ENCODE measurements at places on chromosomes 6 and 20.

GRCh38 chr6:31557443-31558317 lies 10.3 kb downstream of the NFKBIL1 start:
- no peak for DNase-seq

DNA sequence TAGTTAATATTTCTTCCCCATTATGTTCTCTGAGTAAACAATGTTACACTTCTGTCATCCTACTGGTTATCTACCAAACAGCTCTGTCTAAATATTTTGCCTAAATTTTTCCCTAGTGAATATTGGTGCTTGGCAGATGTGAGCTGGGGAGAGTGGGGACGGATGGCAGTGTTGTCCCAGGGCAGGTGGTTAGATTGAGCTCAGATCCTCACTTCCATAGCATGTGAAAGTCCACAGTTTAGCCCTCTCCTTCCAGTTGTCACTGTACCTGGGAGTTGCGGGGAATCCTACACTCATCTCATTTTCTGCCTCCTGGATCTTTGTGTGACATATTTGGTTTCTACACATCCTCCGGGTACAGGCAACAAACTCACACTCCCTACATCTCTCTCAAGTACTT lies 484.9 kb downstream of the EPM2A start:
- no peak for DNase-seq

GRCh38 chr20:62232194-62232593 lies 6.1 kb upstream of the OSBPL2 start:
- no peak for DNase-seq

- DNase-seq = no peak
Observed at GRCh38 chr20:42749556-42749955, 440.1 kb downstream of the PTPRT start.

DNA sequence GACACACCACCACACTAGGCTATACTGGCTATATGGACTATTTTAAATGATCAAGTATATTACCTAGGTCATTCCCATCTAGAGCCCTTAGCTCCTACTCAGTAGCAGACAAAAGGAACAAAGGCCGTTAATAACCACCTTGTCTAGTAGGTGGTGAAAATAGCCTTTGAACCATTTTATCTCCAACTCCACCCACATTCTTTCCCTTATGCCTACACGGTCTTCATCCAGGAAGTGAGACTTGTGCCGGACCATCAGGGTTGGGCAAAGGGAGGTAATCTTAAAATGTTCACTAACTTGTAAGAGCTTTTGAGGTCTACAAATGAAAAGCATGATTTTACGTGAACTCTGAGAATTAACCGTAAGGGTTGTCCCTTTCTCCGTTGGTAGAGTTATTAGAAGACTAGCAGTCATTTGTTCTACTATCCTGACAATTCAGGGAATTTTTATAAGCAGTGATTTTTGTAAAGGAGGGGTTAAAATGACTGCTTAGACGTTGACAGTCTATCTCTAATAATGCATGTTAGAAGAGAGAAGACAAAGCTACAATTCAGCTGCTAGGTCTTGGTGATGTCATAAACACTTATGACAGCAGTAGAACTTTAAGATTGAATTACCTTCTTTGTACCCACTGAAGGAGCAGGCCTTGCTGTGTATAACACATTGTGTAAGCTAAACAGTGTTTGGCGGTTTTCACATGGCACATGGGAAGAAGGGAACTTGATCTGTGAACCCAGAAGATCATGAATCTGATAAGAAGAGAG lies 371.8 kb upstream of the JAG1 start:
- no peak for DNase-seq

DNA sequence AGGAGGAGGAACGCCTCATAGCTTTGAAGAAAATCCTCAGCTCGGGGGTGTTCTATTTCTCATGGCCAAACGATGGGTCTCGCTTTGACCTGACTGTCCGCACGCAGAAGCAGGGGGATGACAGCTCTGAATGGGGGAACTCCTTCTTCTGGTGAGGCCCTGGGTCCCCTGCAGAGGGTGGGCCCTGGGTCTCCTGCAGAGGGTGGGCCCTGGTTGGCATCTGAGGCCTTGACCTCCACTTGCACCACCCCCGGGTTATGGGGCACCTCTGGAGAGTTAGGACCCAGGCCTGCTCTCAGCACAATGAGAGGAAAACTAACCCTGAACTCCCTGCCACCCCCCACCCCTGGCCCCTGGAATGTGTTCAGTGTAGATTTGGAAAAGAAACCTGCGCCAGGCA lies 47.2 kb downstream of the SYNJ2 start:
- DNase-seq = no peak

DNA sequence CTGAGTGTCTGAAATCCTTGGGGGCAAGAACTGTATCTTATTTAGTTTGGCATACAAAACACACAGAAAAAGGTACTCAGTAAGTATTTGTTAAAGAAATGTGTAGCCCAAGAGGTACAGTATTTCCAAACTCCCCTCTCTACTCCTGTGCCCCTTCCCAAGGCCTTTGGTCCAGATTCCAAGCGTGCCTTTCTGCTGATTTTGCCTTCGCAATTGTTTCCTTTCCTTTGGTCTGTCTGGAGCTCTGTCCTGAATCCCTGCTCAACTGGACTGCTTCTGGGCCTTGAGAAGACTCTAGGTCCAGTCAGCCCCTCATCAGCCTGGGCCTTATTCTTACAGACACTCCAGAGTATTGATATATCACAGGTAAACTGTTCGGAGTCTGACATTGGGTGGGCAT lies 122.2 kb upstream of the SYNCRIP start:
- no peak for DNase-seq

- DNase-seq = no peak
Observed at GRCh38 chr6:122845464-122845863, 56.4 kb downstream of the SMPDL3A start.

- peak; percentile 22 for DNase-seq
Observed at GRCh38 chr6:20415712-20416454, 14.2 kb downstream of the E2F3 start.

- DNase-seq = no peak
Observed at GRCh38 chr20:2255926-2256531, 39.8 kb upstream of the TGM3 start.

- no peak for DNase-seq
Observed at GRCh38 chr20:58852543-58853271, at the start of gene GNAS. Gene GNAS, plus strand, starts transcription at chr20:58852716.

DNA sequence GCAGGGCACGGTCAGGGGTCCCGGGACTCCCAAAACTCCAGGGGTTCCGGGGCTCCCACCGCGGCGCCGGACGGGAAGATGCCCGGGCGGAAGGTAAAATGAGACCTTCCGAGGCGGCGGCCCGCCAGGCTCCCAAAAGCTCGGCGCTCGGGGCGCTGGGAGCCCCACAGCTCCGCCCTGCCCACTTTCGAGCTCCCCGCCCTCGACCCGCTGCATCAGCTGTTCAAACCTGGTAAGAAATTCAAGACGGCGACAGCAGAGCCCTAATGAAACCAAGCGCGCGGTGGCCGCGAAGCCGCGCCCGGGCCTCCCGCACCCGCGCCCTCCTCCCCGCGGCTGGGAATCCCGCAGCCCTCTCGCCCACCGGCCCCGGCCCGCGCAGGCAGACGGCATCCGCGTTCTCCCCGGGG lies 369 bp downstream of the SLC4A11 start:
- DNase-seq = peak; percentile 67

DNA sequence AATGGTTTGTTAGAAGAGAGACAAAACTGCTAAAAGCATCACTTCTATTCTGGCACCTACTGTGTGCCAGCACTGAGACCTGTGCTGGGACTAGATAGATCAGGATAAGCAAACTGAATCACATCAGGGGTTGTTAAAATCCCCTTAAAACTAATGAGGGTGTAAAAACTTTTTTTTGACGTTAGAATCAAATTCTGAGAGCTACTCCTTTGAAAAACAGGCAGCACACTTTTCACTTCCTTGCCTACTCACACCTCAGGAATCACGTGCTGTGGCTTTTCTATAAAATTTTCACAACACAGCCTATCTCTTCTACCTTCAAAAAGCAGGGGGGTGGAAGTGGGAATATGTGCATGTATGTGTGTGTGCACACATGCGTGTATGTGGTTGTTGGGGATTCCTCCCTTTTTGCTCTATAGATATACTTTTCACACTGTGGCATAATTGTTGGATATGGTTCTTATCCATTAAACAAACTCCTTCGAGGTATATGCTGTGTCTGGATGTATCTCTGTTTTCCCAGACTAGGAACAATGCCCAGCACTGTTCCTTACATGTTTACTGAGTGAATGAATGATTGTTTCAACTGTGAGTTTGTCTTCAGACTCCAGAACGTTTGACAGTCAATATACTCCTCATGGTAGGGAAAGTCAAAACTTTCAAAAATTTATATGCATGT lies 105.4 kb downstream of the FYN start:
- DNase-seq = peak; percentile 82

DNA sequence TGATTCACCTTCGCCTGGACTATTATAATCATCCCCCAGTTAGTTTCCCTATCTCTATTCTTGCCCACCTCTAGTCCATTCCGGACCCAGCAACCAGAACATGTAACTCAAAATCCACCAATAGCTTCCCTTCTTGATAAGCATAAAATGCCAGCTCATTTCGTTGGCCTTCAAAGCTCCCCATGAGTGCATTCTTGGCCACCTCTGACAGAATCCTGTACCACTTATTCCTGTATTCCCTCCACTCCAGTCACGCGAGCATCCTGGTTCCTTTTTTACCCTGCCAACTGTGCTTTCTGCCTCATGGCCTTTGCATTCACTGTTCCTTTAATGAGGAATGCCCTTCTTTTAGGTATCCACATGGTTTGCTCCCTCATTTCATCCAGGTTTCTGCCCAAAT lies 36.7 kb downstream of the CYP24A1 start:
- no peak for DNase-seq

- DNase-seq = no peak
Observed at GRCh38 chr6:154125421-154125820, 86.4 kb downstream of the OPRM1 start.

DNA sequence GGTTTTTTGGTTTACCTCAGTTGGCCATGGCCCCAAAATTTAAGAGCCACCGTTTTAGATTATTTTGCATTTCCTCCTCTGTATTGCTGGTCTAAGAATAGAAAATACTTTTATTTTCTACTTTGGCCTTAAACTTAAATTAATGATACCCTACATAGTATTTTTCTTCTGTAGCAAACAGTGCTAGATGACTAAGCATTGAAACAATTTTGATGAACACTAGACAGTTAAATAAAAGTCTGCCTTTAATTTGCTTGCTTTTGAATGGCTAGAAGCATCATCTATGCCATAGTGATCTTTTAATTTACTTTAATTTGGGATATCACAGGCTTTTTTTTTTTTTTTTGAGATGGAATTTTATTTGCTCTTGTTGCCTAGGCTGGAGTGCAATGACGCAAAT lies 106.4 kb downstream of the CD109 start:
- DNase-seq = no peak

- no peak for DNase-seq
Observed at GRCh38 chr6:139760128-139760527, 385.7 kb upstream of the CITED2 start.

DNA sequence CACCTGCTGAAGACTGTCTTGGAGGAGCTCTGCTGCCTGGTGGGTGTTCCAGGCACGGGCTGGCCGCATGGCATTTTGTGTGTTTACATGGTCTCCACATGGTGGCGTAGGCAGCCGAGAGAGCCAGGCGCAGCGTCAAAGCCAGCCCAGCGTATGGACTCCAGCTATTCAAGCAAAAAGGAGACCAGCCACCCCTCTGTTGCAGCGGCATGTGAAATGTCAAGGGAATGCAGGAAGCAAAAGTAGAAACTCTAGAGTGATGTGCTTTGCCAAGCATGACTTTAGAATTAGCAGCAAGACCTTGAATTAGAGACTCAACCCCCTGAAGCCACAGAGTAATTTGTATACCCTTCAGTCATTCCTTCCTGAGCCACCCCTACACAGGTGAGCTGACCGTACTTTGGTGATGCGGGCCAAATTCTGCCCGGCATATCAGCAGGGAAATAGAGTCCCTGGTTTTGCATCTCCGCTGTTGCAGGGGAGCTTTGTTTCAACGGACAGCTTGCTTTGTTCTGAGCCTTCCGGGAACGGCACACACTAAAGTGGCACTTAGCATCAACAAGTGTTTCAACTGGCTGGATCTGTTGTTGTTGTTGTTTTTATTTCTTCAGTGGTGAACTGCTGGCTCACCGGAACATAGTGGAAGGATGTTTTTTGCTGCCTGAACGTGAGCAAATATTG lies 48.5 kb downstream of the FNDC1 start:
- DNase-seq = no peak

DNA sequence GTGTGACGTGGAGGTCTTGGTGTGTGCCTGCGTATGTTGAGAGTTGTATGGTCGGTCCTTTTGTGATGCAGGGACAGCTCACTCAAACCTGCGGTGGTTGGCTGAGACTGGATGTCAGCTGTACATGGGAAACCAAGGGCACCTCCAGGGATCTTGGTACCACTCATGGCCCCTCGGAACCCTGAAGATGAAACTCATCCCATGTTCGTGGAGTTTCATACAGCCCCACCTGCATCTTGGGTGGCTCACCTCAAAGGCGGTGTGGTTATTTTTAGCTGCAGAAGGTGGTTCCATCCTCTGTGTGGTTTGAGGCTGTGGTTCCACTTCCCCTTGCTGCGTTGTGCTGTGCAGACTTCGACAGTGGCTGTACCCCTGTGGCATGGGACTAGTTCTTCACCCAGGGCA lies 52.6 kb upstream of the SLC22A1 start:
- DNase-seq = no peak

DNA sequence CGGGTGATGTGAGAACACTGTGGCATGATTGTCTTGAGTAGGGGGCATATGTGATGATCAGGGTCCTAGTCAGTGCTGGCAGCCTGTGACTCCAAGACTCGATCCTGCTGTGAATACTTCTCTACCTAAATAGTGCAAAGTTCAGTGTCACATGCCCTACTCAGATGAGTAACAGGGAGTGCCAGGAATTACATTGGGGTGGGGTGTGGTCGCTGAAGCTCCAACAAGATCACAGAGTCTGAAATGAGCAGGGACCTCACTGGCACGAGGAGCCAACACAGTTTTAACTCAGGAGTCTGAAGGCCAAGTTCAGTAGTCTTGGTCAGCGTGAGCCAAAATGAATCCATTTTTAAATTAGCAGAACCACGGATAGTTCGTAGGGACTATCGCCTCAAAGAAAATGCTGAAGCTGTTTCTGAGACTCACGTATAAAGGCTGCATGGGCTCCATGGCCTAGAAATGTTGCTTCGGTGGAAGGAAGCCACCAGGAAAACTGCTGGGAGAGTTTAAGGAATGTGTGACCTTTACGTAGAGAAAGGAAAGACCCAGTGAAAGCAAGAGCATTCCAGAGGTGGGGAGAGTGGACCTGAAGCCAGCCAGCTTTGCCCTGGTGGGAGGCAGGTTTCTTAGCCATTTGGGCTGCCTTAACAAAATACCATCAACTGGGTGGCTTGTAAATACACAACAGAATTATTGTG lies 72.2 kb downstream of the RPP40 start:
- DNase-seq = no peak
